ENCODE measurements at places on chromosomes 2 and 18.

DNA sequence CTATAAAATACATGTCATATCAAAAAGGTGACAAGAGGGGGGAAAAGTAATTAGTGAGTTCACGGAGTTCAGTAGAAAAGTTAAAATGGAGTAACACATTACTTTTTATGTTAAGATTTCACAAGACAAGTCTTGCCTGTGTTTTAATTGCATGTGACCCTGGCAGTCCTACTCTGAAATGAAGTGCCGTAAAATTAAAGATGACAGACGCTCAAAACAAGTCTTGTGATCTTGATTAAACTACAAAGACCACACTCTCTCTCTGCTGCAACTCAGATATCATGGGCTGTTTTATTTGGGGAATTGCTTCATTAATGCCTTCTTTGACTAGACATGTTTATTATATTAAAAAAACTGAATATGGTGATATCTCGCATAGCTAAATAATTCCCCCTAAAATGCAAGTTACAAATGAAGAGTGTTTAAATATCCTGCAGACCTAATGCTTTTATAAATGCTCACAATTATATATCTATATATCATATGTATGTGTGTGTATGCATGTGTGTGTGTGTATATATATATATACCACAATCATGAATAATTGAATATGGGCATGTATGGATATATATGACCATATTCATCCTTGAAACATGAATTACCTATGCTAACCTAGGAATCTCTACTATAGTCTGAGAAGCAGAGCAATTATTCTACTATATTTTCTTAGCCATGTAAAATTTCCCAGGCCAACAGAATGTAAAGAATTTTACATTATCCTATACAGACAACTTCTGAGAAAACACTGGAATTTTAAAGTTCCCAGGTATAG is 647.5 kb downstream of the ARHGAP15 start:
- no peak for DNase-seq

DNA sequence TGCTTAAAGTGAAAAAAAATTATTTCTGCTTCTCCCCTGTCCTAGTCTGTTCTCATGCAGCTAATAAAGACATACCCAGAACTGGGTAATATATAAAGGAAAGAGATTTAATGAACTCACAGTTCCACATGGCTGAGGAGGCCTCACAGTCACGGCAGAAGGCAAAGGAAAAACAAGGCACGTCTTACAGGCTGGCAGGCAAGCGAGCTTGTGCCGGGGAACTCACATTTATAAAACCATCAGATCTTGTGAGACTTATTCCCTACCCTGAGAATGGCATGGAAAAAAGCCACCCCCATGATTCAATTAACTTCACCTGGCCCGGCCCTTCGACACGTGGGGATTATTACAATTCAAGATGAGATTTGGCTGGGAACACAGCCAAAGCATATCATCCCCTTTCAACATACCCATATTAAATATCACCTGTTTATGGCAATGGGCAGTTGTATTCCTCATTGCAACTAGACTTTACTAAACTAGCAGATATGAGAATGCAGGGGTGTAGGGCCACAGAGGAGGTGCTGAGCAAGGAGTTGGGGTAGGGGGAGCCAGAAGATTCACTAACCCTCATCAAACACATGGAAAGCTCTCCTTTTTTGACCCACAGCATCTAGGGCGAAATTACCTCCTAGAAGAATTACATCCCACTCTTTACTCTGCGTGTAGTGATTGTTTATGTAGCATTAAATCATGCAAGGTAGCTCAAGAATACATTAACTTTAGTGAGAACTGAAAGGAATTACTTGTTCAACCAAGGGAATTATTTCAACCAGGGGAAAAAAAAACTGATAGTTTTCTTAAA is 183.3 kb upstream of the DOK6 start:
- DNase-seq = no peak

DNA sequence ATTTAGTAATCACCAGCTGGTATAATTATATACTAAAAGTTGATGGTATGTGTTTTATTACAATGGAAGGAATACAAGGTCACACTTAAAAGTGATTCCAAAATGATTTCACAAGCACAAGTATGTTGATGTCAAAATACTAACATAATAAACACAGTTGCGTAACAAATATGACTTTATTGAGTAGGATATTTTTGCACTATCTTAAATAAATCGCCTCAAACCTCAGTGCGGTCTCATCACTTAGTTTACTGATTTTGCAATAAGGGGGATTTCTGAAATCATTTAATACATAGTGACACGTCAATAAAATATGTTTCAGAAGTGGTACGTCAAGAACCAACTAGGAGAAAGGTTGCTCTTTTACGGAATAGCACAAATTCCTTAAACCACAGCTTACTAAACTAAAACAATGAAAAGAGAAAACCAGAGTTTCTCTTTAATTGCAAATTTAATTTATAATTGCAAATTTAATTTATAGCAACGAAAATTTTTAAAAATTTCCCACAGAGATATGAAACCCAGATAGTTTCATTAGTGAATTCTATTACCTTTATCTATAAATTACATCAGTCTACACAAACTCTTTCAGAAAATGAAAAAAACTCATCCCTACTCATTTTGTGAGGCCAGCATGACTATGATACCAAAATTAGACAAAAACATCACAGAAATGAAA is 304.0 kb upstream of the REG3G start:
- DNase-seq = no peak

GRCh38 chr2:63696496-63696895 is 107.7 kb downstream of the MDH1 start:
- DNase-seq = no peak

DNA sequence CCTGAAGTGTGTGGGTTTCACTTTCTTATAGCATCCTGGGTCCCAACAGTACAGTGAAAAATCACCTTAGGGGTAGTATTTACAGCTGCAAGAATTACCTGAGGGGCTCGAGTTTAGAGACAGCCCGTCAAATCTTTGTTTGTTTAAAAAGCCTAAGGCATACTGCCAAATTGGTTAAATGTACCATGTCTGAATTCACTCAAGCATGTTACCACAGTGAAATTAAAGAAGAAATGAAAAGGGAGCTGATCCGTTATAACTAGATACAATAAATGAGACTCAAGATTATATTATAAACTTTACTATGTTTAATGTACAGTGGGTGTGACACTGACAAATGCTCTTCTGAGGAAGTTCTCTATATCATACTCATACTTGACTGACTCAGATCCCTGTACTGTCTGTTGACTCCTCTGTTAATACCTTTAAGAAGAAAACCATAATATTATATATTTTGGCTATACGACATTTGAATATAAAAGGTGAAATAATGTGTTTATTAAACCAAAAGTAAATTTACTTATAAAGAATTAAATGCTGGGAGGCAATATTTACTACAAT is 107.3 kb downstream of the TMEFF2 start:
- DNase-seq = no peak

- no peak for DNase-seq
These were observed 164.7 kb downstream of the MREG start for GRCh38 chr2:215848698-215849097.

- DNase-seq = no peak
These were observed 36.1 kb upstream of the GPD2 start for GRCh38 chr2:156399950-156400705.

GRCh38 chr2:151299920-151300539 is 10.6 kb upstream of the NMI start:
- no peak for DNase-seq

- DNase-seq = no peak
These were observed 171.1 kb upstream of the MYT1L start for GRCh38 chr2:2502201-2502549.

- no peak for DNase-seq
These were observed 67.1 kb downstream of the DIS3L2 start for GRCh38 chr2:232028631-232029030.

- DNase-seq = peak; percentile 48
These were observed 38.0 kb downstream of the CABYR start for GRCh38 chr18:24176727-24177416.

DNA sequence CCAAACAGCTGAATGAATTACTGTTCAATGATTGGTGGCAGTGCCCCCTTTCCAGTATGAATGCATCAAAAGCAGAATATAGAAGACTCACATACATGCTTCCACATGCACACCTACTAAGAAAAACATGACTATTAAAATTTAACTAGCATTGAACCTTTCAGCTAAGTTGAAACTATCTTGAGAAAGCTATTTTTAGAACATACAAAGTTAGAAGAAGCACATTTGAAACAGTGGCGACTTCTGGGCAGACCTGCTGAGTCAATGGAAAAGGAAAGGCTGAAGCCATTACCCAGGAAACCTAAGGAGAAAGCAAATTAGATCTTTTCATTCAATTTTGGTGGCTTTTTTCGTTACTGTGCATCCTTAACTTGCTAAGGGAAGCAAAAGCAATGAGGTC is 55.9 kb downstream of the PLA2R1 start:
- DNase-seq = no peak

DNA sequence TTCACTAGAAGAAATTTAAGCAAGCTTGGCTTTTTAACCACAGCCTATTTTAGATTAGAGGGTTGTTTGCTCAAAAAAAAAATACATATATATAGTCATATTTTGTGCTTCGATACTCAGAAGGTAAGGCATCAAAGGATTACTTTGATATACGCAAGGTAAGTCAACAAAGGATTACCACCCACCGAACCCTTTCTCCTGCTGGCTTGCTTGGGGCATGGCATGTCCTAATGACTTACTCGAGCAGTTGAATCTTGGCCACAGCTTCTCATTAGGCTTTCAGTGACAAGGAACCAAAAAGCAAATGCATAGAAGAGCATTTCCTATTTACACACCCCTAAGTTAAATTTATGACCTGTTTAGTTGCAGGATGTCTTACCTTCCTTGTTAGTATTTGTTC is 295.7 kb downstream of the AGAP1 start:
- DNase-seq = no peak

- peak; percentile 33 for DNase-seq
These were observed 23.7 kb upstream of the MYO5B start for GRCh38 chr18:50218432-50219197.

GRCh38 chr18:49767111-49768050 is 46.0 kb downstream of the ACAA2 start:
- DNase-seq = no peak

- DNase-seq = no peak
These were observed 18.6 kb upstream of the ADCYAP1 start for GRCh38 chr18:886076-886475.

DNA sequence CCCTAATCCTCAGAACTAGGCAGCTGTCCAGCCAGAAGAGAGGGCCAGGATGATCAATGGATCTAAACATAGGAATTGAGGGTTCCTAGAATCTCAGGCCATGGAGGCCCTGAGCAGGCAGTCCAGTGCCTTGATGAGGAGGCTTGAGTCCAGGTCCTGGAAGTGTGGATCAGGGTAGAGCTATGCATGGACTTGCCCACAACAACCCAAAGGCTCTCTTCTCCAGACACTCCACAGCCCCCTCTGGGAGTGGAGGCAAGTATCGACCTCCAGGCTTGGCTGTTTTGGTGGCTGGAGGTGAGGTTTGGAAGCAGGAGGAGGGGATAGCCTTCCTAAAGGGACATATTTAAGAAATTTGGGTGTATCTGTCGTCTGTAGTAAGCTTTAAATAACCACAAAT is 45.7 kb downstream of the NAPG start:
- DNase-seq = no peak

DNA sequence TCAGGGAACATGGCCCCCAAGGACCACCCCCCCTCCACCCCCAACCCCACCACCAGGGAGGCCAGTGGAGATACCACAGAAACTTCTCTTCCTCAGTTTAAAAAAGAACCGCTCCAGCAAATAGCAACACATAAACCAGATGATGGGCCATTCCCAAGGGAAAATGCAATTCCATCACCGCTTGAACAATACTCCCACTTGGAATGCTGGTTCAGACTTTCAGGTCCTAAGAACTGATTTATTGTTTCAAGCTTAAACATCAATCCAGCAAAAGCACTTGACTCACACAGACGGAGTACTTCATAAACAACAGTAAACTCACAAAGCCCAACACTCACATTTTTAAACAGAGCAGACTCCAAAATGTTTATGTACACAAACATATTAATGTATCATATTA is 6.9 kb downstream of the HDAC4 start:
- no peak for DNase-seq

- DNase-seq = no peak
These were observed 490.0 kb downstream of the TXNL1 start for GRCh38 chr18:56148373-56148772.

DNA sequence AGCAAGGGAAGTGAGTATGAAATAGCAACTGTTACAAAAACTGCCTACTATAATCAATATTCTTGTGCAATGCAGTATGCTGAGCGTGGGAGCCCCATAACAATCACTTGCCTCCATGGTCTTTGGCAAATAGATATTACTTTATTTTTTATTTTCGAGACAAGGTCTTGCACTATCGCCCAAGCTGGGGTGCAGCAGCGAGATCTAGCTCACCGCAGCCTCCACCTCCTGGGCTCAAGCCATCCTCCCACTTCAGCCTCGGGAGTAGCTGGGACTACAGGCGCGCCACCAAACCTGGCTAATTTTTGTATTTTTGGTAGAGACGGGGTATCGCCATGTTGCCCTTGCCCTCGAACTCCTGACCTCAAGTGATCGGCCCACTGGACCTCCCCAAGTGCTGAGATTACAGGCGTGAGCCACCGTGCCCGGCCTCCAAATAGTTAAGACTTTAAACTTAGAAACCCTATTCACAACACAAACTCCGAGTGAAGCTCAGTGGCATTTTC is 1.2 kb upstream of the CCNT2 start:
- DNase-seq = peak; percentile 48

- no peak for DNase-seq
These were observed 3.9 kb downstream of the HOXD8 start for GRCh38 chr2:176133389-176133788.

DNA sequence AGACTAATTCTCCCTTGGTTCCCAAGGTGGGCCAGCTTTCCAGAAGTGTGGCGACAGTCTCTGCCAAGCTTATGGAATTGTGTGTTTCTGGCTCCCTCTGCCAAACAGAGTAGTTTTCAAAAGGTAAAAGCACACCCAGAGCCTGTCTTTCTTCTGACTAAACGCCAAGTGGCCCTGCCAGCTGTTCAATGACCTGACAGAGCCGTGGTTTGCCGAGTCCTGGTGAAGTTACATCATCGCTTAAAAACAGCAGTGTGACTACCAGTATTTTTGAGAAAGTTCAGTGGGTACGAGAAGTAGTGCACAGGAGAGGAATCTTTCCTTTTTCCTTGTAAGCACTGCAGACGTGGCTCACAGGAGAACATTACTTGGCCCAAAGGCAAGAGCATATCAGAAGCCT is 1.9 kb downstream of the PER2 start:
- DNase-seq = no peak

GRCh38 chr2:229313591-229313990 is 42.5 kb upstream of the PID1 start:
- no peak for DNase-seq

- DNase-seq = no peak
These were observed 105.0 kb upstream of the SH3BP4 start for GRCh38 chr2:234846599-234847363.

GRCh38 chr2:165120740-165121467 is 82.9 kb downstream of the SCN3A start:
- no peak for DNase-seq

All from activated T-cell treated with anti-CD3 and anti-CD28 coated beads, Interleukin-2, amount 50 U/mL, for 24 hours (primary cell).